ENCODE measurements at places on chromosomes 12 and 14. TPM values are rescaled to one million over a fixed set of nuclear protein-coding genes. Genes with fewer than 3 reads are reported as not detected.

GRCh38 chr12:10363914-10364814 is 25.7 kb downstream of the KLRK1 start:
- peak; percentile 41 for DNase-seq

DNA sequence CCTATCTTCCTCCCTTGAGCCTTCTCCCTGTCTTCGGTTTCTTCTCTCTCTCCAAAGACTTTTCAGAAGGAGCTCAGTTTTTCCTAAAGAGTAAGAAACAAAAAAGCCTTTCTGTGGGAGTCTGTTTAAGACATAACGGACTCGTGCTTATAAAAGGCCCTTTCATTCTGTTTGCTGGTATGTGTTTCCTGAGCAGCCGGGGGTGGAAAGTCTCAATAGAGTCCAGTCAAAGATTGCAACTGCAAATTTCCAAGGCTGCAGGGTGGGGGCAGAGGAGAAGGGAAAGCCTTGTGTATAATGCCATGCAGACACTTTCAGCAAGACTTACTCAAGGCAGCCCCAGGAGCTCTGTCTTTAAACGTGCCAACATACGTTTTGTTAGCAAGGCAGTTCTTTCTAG is 62.2 kb downstream of the GNG2 start:
- no peak for DNase-seq

The FZD10 gene
- not detected for total RNA-seq

GRCh38 chr14:54711812-54712464 is 145.0 kb downstream of the SAMD4A start:
- DNase-seq = no peak

The PIANP gene
- 0.45 TPM for total RNA-seq

The IFNG gene
- not detected for total RNA-seq

The DEGS2 gene
- total RNA-seq = 0.16 TPM

- peak; percentile 75 for DNase-seq
Observed at GRCh38 chr12:122951979-122952892, 14.0 kb downstream of the ABCB9 start.

DNA sequence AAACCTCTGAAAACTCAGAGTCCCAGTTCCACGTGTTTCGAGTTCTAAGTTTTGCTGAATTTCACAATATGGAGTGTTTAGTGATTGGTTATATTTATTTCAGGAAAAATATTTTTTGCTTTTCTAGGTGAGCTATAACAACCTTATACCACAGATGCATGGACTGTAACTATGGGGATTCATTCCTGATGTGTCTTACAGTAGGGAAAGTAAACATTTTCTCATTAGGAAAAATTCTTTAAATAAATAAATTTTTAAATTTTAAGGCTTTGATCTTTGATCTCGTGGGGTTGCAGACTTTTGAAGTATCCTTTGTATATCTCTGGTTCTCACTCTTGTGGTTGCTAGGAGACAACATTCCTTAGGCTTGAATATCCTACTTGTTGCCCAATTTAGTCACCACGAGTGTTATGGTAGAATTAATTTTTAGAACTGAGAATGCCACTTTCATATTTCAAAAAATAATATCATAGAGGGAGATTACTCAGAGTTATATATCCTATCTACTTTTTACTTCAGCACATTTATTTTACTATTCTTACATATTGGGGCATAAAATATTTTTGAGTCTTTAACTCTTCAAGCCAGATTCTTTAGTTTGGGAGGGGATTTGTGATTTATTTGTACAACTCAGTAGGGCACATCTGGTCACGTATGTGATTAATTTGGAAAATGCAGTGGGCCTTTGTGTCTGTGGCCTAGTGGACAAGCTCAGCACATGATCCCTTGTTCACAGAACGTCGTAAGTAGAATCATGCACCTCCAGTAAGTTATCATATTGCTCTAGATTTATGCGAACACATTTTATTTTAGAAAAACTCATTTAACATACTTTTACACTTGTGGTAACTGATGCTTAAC is 224.0 kb downstream of the TTC6 start:
- no peak for DNase-seq

GRCh38 chr12:105443802-105444652 is 113.5 kb downstream of the C12orf75 start:
- peak; percentile 46 for DNase-seq

The BRI3BP gene
- 1.6 TPM for total RNA-seq

DNA sequence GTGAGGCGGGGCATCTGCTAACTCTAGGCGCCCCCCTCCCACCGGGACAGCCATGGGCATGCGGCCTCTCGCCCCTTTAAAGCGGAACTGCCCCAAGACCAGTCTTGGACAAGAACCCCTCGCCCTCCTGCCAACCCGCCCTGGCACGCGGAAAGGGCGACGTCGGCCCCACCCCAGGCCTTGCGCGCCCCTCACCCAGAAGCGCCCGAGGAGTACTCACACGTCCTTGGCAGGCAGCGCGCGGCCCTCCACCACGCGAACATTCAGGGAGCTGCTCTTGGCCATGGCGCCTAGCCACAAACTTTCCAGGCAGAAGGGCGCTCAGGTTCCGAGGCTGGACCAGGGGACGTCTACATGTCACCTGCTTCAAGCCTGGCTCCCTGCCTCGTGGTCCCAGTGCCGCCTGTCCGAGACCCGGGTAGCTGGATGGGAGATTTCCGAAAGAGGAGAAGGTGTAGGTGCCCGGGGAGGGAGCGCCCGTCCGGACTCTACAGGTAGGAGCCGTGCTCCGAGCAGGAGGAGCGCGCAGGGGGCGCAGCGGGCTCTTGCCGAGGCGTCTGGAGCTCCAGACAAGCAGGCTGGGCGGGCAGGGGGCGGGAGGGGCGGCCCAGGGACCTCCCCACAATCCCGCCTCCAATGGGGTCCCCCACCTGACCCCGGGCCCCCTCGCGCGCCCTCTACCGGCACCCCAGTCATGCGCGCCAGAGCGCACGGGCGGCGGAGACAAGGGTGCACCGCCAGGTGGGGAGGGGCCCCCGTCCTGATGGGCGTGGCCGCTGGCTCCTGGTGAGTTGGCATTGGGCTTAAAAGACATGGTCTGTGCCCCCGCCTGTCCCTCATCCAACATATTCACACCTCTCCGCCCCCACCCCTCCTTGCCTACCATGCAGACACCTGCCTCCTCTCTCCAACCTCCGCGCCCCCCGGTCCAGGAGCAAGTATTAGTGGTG is at the start of gene RASAL1:
TSS of gene RASAL1 (minus strand) at position 584 of the 950 bp plus-strand sequence. CDS start at position 285, 299 bp downstream.
- no peak for DNase-seq

- DNase-seq = no peak
Observed at GRCh38 chr14:92225731-92226130, 97.2 kb upstream of the SLC24A4 start.

GRCh38 chr12:52506858-52507715 is 13.1 kb downstream of the KRT5 start:
- peak; percentile 70 for DNase-seq

- no peak for DNase-seq
Observed at GRCh38 chr12:106704081-106704480, 70.4 kb upstream of the RIC8B start.

The PRICKLE1 gene
- total RNA-seq = 15.6 TPM

The CYP46A1 gene
- total RNA-seq = 0.36 TPM

The KLHDC1 gene
- total RNA-seq = 12.8 TPM

- no peak for DNase-seq
Observed at GRCh38 chr12:128178565-128178964, 88.4 kb upstream of the TMEM132C start.

GRCh38 chr12:288687-289086 is 26.1 kb upstream of the SLC6A13 start:
- DNase-seq = peak; percentile 81

The CFAP251 gene
- 8.8 TPM for total RNA-seq

DNA sequence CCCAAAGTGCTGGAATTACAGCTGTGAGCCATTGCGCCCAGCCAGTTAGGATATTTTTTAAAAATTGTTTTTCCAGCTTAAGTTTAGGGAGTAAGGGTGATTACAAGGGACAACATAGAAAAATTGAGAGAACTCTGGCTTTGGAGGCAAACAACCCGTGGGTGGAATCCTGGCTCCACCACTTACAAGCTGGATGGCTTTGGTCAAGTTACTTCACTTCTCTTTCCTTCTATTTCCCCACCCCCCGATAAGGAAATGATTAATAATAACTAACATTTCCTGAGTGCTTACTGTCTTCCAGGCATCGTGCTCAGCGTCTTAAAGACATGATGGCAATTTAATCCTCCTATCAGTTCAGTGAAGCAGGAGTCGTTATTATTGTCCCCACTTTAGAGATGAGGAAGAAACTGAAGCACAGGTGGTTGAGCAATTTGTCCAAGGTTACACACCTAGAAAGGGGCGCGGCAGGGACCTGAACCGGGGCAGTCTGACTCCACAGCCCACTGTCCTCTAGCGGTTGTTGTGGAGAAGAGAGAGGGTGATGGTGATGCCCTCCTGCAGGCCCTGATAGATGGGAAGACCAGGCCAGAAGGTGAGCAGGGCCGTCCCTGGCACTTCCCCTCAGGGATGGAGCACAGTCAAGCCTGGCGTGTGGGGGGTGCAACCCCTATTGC is 16.7 kb upstream of the FAIM2 start:
- DNase-seq = peak; percentile 86

DNA sequence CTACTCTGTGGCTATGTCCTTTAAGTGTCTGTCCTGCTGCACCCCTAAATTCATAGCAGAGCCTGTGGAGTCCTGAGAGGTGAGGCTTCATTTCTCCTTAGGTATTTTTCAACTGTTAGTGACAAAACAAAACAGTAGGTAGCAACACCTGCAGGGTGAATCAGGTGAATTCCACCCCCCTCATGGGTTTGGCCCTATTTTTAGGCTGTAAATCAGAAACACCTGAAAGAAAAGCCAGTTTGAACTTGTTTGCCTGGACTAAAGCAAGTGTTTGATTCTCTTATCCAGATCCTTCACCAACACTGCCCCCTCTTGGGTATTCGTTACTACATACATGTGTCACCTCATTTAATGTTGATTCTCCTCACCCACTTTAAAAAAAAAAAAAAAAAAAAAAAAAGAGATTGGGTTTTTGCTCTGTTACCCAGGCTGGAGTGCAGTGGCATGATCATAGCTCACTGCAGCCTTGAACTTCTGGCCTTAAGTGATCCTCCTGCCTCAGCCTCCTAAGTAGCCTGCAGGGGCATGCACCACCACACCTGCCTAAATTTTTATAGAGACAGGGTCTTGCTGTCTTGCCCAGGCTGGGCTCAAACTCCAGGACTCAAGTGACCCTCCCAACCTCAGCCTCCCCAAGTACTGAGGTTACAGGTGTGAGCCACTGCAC is 10.3 kb downstream of the TBPL2 start:
- peak; percentile 87 for DNase-seq

DNA sequence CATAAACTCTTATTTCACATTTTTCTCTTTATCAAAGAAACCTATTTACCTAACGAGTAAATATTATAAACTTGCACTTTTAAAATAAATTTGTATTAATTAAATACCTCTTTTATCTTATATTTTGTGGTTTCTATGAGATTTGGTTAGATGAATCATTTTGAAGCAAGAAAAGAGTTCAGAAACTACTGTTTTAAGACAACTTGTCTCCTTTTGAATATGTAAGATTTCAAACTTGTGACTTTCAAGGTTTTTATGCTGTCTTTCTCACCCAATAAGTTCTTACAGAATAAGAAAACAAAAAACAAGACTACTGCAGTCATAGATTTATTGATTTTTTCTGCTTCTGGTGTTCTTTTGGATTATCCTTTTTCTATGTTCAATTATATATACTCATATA is 339.0 kb downstream of the SNAPC1 start:
- DNase-seq = no peak

GRCh38 chr12:79069009-79069408 is 204.4 kb downstream of the SYT1 start:
- DNase-seq = no peak

- peak; percentile 23 for DNase-seq
Observed at GRCh38 chr12:58918469-58918844, 1.8 kb downstream of the LRIG3 start.

GRCh38 chr14:90383731-90384542 is 12.9 kb upstream of the CALM1 start:
- DNase-seq = peak; percentile 60

DNA sequence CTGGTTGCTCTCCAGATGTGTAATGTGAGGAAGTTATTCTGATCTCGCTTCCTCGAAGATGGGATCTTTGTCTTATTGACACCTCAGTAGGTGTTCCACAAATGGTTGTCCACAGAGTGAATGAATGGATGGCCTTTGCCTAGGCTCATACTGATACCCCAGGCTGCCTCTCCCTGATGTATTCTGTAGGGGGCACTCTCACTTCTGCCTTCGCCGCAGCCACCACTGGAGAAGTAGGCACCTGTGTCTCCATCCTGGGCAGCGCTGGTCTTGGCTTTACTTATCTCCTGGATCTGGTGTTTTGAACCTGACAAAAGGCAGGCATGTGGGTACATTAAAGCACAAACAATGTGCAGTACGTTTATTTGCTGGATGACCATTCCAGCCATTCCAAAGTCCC is 82.1 kb downstream of the ZFP36L1 start:
- no peak for DNase-seq

The ATF1 gene
- total RNA-seq = 39.5 TPM

- DNase-seq = no peak
Observed at GRCh38 chr14:69990323-69990722, 111.1 kb downstream of the SMOC1 start.

GRCh38 chr12:25200703-25201102 is 5.7 kb downstream of the ETFRF1 start:
- DNase-seq = peak; percentile 71

GRCh38 chr12:39553476-39553875 is 66.1 kb downstream of the ABCD2 start:
- DNase-seq = no peak

GRCh38 chr12:93705237-93705636 is 28.1 kb downstream of the CRADD start:
- DNase-seq = no peak

The RNASE7 gene
- not detected for total RNA-seq

DNA sequence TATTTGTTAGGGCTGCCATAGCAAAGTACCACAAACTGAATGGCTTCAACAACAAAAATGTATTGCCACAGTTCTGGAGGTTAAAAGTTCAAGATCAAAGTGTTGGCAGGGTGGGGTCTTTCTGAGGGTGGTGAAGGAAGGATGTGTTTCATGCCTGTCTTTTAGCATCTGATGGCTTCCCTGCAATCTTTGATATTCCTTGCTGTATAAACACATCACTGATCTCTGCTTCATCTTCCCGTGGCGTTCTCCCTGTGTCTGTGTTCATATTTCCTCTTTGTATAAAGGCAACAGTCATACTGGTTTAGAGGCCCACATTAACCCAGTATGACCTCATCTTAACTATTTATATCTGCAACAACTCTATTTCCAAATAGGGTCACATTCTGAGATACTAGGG is 167.5 kb downstream of the BTG1 start:
- no peak for DNase-seq

The ERP27 gene
- total RNA-seq = not detected

The TMCC3 gene
- 0.65 TPM for total RNA-seq

DNA sequence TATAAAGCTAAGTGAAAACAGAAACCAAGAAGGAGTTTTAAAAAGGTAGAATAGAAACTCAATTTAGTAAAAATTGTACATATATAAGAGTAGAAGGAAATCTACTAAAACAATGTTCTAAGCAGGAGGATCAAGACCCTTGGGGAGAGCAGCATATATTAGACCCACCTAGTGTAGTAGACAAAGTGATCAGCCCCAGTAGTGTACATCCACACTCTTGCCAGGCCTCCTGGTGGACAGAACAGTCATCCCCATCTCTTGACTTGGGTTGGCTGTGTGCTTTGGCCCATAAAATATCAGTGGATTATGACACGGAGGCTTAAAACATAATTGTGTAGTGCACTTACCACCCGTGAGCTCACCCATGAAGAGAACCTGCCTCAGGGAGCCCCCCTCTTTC is 10.9 kb upstream of the OTUB2 start:
- DNase-seq = no peak

The SYT1 gene
- 43.3 TPM for total RNA-seq

- DNase-seq = peak; percentile 71
Observed at GRCh38 chr14:54366736-54367735, 29.8 kb upstream of the CDKN3 start.
